ENCODE measurements at places on chromosomes 7 and 10. TPM values are rescaled to one million over a fixed set of nuclear protein-coding genes. Genes with fewer than 3 reads are reported as not detected.

The TRUB1 gene
- total RNA-seq = 13.9 TPM

GRCh38 chr10:76874176-76874575, 763.4 kb downstream of the KCNMA1 start:
- DNase-seq = no peak

DNA sequence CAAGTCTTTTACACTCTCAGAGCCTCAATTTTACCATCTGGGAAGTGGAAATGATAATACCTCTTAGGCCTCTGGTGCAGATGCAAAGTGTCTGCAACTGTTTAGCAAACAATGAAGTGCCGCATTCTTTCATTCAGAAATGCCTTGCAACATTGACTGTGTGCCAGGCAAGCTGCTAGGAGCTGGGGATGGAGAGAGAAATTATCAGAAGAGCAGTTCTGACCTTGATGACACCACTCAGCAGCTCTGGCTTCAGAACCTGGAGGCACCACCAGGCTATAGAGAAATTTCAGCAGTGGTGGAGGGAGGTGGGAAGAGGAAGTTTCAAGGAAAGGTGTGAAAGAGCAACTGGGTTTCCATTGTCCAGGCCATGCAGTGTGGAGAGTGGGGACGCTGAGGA, 78.1 kb upstream of the HABP2 start:
- no peak for DNase-seq

The USP54 gene
- total RNA-seq = 29.7 TPM

- no peak for DNase-seq
These were observed 265.5 kb upstream of the POT1 start for GRCh38 chr7:125195156-125195555.

GRCh38 chr7:140214075-140214684, 37.4 kb upstream of the KDM7A start:
- no peak for DNase-seq

DNA sequence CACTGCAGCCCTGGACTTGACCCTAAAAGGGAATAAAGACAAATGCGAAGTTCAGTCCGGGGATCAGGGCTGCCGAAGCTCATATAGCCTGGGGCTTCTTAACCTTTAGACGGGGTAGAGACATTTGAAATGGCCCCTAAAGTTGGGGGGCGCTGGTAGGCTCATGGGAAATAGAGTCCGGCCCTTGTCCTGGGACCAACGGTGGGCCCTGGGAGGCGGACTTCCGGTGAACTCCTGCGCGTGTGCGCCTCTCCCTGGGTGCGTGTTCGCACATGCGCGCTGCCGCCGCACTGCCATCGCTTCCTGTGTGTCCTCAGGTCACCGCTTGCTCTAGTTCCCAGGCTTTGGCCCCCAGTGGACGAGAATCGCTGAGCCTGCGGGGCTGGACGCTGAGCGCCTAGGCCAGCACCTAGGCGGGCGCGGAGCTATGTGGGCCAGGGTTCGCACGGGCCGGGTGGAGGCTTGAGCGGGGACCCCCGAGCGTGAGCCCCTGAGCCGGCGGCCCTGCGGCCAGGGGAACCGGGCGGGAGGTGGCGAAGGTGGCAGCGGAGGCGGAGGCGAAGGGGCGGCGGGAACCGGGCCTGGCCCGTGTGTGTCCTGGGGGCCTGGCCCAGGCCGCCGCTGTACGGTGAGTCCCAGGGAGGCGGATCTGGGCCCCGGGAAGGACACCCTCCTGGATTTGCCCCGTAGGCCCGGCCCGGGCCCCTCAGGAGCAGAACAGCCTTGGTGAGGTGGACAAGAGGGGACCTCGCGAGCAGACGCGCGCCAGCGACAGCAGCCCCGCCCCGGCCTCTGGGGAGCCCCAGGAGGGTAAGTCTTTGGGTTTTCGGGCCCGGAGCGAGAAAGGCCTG, 23.0 kb upstream of the ZNF12 start:
- DNase-seq = peak; percentile 97

- no peak for DNase-seq
These were observed 29.7 kb downstream of the KIAA1217 start for GRCh38 chr10:24238519-24239247.

The DENND2A gene
- total RNA-seq = 15.0 TPM

Measured in Right ventricle myocardium inferior (tissue), 1 donor.